ENCODE measurements at places on chromosomes 1 and 21. TPM values are rescaled to one million over a fixed set of nuclear protein-coding genes. Genes with fewer than 3 reads are reported as not detected.

GRCh38 chr1:166939741-166940375 is 35.5 kb downstream of the ILDR2 start:
- DNase-seq = no peak

- no peak for DNase-seq
These were observed 121.0 kb upstream of the CXADR start for GRCh38 chr21:17391811-17392340.

DNA sequence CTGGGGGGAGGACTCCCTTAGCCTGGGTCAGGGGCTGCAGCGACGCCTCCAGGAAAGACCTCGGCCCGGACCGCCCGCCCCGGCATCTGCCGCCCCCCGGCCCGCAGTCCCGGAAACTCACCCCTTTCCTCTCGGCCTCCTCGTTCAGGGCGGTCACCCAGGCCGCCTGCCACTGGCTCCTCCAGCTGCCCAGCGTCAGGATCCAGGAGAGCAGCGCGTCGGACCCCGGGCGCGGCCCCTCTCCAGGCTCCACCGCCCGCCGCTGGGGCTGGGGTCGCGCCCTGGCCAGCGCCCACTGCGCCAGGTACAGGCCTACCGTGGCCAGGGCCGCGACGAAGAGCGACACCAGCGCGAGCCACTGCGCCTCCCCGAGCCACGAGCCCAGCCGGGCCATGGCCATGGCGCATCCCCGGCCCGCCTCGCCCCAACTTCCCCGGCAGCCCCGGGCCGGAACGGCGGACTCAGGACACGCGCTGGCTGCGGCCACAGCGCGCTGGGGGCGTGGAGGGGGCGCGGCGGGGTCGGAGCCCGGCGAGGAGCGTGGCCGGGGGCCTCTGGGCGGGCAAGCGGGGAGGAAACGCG is 478 bp downstream of the C2CD2 start:
- no peak for DNase-seq

DNA sequence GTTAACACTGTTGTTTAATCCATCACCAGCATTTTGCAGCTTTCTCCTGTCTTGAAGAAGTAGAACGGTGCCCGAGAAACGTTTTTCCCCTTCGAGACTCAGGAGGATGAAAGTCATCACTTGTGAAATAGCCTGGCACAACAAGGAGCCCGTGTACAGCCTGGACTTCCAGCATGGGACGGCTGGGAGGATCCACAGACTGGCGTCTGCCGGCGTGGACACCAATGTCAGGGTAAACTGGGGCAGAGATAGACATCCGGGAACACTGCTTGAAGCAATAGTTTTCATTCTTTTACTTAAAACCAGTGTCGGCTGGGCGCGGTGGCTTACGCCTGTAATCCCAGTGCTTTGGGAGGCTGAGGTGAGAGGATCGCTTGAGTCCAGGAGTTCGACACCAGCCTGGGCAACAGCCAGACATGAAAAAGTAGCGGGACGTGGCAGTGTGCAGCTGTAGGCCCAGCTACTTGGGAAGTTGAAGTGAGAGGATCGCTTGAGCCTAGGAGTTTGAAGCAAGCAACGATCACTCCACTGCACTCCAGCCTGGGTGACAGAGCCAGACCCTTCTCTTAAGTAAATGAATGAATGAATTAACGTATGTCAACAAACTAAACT is 945 bp downstream of the CHAF1B start:
- no peak for DNase-seq

DNA sequence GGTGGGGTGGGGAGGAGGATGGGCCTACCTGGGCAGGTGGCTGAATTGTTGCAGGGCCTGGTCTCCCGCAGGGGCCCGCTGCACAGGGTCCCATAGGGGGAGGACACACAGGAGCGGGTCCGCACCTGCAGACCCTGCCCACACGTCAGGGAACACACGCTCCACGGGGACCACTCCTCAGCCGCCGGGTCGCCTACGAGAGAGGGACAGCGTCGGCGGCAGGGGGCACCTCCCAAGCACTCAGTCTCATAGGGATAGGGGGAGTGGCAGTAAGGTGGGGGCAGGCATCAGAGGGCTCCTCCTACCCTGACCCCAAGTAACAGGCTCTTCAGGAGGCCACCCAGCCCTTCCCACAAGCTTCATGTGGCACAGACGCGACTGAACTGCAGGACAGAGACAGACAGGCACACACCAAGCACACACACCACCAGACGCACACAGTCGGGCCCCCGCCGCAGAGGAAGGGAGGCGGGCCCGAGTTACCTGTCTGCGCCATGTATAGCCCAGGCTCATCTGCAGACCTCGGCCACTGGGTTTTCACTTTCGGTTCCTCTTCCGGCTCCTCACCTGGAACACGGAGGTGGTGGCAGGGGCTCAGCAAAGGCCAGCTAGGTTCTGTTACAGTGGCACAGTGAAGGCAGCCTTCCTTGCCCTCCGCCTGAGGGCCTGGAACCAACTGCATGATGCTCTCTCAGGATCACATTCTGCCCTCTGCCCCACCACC is 19.8 kb downstream of the ADGRB2 start:
- DNase-seq = no peak

DNA sequence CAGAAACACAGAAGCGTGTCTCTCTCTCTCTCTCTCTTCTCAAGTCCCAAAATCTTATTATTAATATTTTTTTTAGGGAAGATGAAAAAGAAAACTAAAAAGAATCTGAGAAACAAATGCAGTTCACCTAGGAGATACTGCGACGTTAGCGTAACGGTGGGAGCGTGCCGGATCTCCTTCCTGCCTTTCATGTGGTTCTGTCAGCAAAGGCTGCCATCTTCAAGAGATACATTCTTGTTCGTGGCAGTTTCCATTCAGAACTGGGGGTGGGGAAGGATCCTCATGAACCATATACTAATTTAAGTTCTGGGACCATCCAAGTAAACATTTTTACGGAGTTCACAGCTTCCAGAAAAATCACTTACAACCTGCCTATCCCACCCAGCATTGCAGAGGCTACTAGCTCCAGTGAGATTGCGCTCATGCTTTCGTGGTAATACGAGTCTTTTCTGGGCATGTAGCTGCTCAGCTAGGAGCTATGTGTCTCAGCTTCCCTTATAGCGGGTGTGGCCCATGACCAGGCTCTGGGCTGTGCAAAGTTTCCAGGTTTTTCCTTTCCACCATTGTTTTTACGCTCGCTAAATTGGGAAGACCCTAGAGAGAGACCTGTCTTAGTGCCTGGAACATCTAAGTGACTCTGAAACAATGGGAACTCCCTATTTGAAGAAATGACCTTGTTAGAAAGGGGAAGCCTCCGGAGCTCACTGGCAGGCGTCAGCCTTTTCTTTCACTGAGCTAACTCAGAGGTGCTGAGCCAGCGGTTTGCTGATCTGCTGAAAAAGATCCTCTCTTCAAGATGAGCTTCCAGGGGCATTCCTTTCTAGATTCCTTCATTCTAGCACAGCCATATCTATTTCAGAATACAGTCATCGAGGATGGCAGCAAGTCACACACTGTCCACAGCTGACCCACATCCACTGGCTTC is 17.3 kb downstream of the SLAMF1 start:
- DNase-seq = no peak

DNA sequence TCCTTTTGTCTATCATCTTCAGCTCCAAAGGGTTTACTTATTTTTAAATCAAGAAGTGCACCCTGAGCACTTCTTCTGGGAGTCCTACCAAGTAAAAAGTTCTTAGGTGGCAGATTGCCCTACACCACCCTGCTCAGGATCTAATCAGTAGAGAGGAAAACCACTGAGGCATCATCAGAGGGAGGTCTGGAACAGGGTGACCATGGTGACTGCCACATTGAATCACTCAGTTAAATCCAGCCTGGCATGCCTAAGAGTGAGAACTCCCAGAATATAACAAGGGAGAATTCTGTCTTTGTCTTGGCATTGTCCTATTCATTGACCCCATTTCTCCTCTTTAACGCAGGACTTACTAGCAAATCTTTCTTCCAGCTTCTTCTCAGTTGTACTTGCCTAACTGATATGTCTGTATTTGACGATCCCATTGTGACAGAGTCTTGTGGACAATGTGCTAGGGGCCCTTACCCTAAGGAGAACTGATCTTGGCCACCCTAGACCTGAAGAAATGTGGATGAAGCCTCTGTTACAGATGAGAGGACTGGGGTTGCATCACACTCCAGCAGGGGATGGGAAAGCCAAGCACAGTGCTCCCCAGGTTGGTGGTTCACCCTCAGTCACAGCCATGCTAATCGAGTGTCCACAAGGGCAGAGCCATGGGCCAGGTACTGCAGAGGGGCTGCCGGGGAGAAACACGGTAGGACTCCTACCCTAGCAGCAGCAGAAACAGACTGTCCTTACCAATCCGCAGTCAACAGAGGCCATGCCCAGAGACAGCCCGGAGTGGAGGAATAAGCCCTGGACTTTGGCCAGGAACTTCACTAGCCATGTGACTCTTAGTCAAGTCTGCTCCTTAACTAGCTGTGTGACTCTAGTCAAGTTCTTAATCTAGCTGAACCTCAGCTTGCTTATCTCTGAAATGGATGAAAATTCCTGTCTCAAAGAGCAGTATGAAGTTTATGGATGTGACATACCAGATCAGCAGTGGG is 15.4 kb downstream of the PKP1 start:
- no peak for DNase-seq

- DNase-seq = no peak
These were observed 58.2 kb downstream of the WLS start for GRCh38 chr1:68173936-68174737.

DNA sequence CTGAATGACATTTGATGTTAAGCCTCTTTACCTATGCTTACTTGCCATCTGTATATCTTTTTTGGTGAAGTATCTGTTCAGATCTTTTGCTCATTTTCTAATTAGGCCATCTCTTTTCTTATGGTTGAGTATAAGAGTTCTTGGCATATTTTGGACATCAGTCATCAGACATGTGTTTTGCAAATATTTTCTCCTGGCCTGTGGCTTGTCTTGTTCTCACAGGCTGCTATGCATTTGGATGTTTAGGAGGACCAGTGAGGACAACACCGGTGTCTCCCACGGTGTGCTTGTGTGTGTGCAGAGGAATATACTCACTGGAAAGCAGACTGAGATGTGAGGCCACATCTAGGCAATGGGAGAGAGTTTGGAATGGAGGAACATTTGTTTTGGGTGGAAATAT is 87.1 kb upstream of the LYST start:
- DNase-seq = no peak

GRCh38 chr1:24972221-24972914 is 42.3 kb upstream of the RUNX3 start:
- no peak for DNase-seq

DNA sequence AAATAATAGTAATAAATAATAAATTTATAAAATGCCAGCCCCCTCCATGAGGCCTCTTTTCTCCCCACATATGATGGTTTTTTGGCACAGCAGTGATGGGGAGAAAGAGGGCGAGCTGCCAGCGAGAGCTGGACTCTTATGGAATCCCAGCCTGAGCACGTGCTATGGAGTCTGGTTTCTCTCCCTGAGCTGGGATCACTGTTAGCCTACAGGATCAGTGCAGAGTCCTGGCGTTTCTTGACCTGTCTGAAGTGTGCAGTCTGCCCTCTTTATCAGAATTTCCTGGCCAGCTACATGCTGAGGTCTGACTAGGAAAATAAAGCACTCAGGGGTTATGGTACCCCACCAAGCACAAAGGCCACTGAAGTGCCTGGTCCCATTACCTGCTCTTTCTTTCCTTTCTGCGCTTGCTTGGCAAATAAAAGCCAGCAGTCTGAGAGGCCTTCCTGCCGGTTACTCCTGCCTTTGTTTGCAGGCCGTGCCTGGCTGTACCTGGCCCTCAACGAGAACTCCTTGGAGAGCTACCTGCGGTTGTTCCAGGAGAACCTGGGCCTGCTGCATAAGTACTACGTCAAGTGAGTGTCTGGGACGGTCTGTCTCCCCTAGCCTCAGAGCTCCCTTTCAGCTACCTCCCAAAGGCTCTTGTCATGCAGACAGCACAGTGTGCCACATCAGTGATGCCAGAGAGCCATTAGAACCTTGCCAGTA is 18.5 kb upstream of the SLC25A34 start:
- DNase-seq = no peak

The AGMAT gene
- 31.0 TPM for polyA plus RNA-seq

The FAAH gene
- polyA plus RNA-seq = 24.1 TPM

The LCE6A gene
- not detected for polyA plus RNA-seq

The NCSTN gene
- polyA plus RNA-seq = 116 TPM

The DEGS1 gene
- polyA plus RNA-seq = 50.4 TPM

The LHX8 gene
- not detected for polyA plus RNA-seq

The GFI1 gene
- polyA plus RNA-seq = 0.47 TPM

The OR14K1 gene
- not detected for polyA plus RNA-seq

The NEK2 gene
- polyA plus RNA-seq = 20.7 TPM

The LCE2B gene
- polyA plus RNA-seq = not detected

The ADORA1 gene
- polyA plus RNA-seq = 1.6 TPM

Data from left renal pelvis (tissue), 4 donors.